ENCODE measurements at places on chromosomes 16 and 17.

DNA sequence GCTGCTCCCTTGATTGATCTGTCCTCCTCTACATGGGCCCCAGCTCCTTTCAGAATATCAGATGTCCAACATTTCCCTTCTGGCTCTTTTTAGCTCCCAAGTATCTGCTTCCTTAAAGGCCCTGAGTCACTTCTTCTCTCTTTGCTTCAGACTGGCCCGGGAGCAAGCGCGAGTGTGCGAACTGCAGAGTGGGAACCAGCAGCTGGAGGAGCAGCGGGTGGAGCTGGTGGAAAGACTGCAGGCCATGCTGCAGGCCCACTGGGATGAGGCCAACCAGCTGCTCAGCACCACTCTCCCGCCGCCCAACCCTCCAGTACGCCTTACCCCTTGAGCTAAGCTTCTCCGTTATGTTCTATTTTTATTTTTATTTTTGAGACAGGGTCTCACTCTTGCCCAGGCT lies 12.3 kb downstream of the CNTROB start:
- no peak for DNase-seq

- DNase-seq, result peak; percentile 71
Measured at GRCh38 chr17:82236142-82236971, 7.5 kb downstream of the SLC16A3 start.

DNA sequence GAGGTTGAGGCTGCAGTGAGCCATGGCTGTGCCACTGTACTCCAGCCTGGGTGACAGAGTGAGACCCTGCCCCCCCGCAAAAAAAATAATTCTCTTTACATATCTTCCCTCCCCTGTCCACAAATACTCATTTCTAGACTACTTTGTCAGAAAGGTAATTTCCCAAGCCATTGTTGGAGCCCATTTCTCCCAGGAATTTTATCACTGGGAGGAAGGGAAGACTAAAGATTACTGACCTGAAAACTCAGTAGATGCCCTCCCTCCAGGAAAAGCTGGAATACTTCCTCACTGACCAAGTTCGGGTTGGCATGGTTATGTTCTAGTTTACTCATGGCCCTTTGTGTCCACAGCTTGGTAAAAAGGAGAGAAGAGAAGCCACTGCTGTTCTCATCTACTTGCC lies 4.1 kb downstream of the CALCOCO2 start:
- no peak for DNase-seq

- no peak for DNase-seq
Measured at GRCh38 chr17:3474212-3474611, 1.6 kb upstream of the ASPA start.

DNA sequence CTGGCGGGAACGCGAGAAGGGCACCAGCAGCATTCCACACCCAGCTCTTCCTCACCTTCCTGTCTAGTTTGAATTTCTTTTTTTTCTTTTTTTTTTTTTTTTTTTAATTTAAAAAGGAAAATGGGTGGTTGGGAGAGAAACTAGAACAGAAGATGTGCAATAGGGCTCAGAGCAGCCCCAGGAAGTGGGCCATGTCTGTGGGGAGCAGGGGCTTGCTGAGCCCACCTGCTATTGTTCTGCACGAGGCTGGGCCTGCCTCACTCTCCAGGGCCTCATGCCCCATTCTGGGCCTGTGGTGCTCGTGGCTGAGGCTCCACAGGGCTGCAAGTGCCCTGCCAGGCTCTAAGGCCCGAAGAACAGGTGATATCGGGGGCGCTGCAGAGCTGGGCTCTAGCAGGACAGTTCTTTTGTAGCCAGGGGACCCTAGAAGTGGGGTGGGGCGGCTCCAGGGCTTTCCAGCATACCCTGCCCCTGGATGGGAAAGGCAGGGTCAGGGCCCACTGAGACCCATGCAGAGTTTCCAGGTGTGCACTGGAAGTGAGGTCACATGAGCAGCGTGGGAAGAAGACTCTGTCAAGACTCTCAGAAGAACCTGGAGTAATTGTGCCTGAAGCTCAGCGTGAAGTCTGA lies 12.4 kb downstream of the MRPL27 start:
- DNase-seq, result no peak

- DNase-seq, result peak; percentile 29
Measured at GRCh38 chr17:36755586-36755985, 154.2 kb downstream of the MRM1 start.

- no peak for DNase-seq
Measured at GRCh38 chr17:46135879-46136563, 57.2 kb downstream of the KANSL1 start.

DNA sequence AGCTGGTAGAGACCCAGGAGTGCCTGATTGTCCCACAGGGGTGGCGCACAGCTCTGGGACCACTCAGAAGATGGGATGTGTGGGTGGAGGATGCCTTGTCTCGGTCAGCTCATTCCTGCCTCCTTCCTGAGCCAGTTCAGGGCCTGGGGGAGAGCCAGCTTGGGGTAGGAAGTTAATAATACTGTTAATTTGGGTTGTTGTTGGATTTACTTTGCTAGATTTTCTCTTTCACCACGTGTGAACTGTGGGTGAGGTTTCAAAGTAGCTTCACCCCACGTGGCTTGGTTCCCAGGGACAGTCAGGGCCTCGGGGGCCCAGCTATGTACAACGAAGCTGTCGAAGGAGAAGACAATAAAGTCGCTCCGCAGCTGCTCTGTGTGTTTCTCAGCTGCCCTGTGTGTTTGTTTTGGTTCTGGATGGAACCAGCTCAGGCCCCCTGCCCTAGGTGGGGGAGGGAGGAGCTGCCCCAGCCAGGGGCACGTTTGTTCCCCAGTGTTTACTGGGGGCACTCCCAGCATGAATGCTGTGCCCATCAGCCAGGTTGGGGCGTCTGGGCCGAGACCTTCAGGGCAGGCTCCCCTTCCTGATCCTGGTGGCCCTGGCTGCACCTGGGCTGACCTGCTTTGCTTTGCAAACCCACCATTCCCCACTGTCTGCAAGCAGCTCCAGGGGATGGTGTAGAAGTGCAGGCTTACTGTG lies 2.3 kb downstream of the NUDT16L1 start:
- no peak for DNase-seq

- DNase-seq, result no peak
Measured at GRCh38 chr16:50166511-50167500, 13.7 kb downstream of the TENT4B start.

DNA sequence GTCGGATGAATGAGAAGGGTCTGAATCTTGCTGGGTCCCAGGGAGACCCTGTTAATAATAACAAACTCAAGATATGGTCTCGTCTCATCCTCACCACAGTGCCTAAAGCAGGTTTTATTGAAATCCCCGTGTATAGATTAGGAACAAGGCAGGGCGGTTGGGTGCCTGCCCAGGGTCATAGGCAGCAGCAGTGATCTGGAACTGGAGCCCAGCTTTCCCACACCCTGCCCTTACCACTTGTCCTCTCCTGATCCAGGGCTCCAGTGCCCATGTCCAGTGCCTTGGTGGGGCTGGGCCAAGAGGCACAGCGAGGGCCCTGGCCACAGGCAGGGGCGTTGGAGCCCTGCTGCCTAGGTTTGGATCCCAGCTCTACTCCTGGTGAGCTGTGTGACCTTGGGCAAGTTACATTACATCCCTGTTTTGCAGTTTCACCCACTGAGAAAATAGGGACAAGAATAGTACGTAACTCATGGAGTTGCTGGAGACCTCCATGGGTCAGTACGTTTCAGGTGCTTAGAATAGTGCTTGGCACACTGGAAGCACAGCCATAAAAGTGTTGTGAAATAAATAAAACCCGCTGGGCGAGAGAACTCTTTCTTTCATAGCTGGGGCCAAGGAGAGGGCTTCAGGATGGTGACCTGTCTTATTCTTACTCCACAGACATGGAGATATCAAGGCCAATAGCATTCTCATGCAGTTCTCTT lies 13.9 kb downstream of the SOCS3 start:
- DNase-seq, result no peak

GRCh38 chr16:51831595-51832367 lies 680.7 kb upstream of the SALL1 start:
- DNase-seq, result no peak

- no peak for DNase-seq
Measured at GRCh38 chr17:35812456-35812855, 3.2 kb downstream of the TAF15 start.

GRCh38 chr17:80951121-80952090 lies 40.2 kb upstream of the CHMP6 start:
- no peak for DNase-seq

DNA sequence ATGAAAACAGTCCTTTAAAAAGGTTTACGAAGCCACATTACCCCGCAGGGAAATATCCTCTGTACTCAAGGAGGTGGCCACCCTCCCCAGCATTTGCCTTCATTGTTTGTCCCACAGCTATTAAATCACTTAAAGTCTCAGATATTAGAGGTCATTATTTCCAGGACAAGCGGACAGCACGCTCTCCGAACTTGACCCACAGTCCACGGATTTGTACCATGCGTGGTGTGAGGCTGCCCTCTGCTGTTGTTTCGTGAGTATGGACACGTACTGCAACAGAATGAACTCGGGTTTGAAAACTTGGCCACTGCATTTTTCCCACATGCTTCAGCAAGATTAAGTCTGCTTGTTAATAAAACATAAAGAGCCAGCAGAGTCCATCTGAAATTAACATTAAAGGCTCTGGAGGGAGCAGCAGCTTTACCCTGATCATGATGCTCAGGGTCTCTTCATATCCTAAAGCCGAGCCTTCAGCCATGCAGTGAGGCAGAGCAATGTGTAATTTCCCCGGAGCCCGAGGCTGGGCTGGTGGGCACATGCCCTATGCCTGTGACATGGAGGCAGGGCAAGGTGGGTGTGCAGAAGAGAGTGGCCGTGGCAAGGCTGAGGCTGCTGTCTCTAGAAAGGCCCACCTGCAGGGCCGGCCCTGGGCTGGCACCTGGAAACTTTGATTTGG lies 19.7 kb downstream of the MEAK7 start:
- no peak for DNase-seq

- DNase-seq, result no peak
Measured at GRCh38 chr16:49967012-49967559, 57.9 kb upstream of the CNEP1R1 start.

- DNase-seq, result no peak
Measured at GRCh38 chr16:69769404-69769803, 7.3 kb downstream of the WWP2 start.

DNA sequence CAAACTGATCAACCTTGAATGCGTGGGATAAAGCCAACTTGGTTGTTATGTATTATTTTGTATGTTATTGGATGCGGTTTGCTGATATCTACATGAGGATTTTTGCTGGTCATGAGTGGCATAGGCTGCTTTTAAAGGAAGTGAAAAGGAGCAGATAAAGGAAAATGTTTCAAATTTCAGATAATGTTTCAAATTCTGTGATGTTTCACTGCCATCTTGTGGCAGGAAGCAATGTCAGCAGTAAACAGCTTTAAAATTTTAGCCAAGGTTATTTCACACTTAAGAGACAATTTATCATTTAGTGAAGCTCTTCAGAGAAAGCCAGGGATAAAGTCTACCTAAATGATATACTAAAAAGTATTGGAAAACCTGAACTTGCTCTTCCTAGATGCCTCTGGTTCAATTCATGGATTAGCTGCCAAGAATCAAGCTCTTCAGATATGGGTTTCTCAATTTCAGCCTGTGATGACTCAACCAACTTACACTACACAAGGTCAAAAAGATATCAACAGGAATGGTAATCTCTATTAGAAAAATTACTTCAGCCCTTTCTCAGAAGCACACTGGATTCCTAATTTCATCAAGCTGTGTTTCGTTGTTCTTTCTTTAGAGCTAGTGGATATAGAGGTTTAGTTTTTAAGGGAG lies 136.0 kb upstream of the C17orf78 start:
- no peak for DNase-seq

DNA sequence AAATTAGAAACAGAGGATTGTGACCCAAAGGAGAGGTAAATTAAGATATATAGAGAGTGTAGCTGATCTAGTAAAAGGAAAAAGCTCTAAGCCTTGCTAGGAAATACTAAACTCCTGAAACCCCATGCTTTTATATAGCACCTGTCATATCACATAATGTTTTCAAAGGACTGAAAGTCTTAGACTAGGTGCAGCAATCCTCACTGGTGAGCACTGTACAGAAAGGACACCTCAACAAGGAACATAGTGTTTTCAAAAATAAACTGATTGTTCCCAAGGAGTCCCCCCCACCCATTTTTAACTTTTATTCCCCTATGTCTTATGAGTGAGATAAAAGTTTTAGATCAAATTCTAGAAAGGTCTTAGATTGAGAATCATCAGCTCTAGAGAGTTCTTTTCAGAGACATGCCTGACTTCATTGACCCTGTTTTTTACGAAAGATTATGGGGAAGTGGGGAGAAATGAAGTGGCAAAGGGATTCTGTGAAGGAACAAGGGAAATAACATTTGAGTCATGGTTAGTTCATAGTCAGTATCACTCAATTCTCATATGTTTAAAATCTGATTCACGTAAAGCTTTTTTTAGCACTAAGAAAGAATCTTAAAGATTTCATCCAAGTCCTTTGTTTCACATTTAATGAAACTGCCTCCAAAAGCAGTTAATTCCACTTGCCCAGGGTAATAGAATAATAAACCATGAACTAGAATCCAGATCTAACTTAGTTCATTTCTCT lies 166.4 kb downstream of the CYB561 start:
- no peak for DNase-seq

Data from CD4-positive, alpha-beta memory T cell (primary cell).